ENCODE measurements at places on chromosomes 3 and 15.

DNA sequence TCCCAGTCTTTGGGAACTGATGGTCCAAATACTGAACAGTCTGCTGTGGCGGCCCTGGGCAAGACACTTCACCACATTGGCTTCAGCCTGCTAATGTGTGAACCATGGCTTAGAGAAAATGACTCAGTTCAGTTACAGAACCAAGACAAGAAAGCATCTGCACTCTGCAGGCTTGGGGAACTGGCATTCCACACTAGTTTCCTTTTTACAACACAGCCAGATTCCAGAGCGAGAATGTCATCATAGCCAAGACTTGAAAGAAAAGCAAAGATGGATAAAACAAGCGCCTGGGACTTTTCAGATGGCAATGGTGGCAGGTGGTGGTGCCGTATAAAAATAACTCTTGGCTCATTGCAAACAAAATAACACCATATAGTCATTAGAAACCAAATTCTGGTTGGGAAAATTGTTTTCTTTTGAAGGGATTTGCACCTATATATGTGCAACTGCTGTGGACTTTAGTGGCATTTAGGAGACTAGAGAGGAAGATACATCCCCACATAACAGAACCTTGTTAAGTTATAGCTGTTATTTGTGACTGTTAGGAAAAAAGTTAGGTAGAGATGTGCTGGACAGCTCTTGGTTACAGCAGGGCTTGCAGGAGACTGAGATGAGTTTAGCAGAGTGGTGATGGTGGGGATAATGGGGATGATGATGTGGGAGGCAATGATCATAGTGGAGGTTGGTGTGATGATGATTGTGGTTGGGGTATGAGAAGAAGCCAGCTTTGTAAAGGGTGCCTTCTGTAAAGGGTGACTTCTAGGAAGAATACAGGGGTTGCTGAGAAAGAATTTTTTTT lies 273.6 kb downstream of the THRB start:
- peak; percentile 82 for DNase-seq

DNA sequence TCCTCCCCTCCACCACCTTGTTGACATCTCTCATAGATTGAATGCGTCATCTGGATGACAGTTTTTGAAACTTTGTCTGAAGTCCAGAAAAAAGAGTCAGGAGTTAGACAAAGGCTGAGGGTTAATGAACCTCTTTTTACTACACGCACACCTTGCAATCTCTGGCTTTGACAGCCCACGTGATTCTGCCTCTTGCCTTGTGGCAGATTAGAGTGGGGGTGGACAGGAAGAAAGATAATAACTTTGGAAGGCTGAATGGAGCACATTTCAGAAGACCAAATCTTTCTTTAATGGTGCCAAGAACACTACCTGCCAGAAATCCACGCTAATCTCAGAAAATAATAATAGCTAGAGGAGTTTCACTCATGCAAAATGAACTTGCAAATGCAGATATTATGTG lies 327.9 kb upstream of the TRIM42 start:
- no peak for DNase-seq

DNA sequence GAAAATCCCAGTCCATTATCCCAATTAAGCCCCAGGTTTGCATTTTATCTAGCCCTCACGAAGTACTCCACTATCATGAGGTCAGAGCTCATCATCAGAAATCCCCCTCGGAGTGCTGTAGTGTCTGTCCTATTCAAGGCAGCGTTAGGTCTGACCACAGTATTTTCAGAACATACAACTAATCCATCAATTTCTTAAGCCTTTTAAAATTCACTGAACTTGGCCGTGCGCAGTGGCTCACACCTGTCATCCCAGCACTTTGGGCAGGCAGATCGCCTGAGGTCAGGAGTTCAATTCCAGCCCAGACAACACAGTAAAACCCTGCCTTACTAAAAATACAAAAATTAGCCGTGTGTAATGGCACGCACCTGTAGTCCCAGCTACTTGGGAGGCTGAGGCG lies 11.9 kb downstream of the VGLL4 start:
- no peak for DNase-seq

GRCh38 chr3:41726891-41727290 lies 235.0 kb downstream of the ULK4 start:
- peak; percentile 12 for DNase-seq

DNA sequence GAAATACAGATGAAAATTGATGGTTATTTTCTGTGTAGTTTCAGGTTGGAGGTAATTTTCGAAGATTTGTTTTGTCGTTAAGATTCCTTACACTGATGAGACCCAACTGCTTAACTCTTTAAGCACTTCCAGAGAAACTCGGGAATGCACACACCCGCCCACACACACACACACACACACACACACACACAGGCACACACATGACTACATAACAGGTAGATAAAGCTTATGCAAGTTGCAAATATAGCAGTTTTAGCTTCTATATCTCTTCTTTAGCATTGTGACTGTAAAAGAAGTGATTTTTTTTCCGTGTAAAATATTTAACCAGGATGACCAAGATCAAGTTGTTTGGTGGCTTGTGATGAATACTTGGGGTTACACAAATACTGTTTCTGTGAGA lies 294.9 kb upstream of the NR2F2 start:
- DNase-seq: no peak

DNA sequence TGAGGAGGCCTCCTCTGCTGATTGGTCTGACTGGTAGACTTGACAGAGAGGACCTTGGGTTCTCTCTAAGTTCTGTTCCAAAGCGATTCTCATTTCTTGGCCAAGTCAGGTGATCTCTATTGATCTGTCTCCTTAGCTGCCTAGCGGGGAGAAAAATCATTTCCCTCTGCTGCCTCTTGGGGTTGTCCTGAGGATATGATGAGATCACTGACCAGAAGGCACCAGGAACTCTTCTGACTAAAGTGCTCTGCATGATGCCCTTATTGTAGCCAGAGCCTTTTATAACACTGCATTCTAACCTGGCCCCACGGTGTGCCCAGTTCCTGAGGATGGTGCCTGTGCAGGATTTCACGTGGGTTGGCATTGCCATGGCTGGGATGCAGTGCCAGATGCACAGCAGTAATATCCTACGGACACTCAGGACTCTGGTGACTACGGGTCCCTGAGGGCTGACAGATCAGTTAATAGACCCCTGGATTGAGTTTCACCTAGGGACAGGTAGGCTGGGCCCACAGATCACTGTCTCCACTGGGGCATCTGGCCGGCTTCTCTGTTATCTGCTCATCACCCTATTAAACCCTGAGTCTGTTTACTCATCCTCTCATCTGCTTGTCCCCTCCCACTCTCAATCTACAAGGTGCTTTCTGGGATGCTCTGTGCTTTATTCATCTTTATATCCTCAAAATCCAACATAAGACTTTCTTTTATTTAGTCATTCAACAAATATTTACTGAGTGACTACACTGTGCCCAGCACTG lies 3.9 kb upstream of the HEG1 start:
- no peak for DNase-seq

GRCh38 chr3:105828703-105829102 lies 40.1 kb downstream of the CBLB start:
- DNase-seq: no peak

- peak; percentile 21 for DNase-seq
Measured at GRCh38 chr3:87167628-87168456, 59.3 kb upstream of the CHMP2B start.

DNA sequence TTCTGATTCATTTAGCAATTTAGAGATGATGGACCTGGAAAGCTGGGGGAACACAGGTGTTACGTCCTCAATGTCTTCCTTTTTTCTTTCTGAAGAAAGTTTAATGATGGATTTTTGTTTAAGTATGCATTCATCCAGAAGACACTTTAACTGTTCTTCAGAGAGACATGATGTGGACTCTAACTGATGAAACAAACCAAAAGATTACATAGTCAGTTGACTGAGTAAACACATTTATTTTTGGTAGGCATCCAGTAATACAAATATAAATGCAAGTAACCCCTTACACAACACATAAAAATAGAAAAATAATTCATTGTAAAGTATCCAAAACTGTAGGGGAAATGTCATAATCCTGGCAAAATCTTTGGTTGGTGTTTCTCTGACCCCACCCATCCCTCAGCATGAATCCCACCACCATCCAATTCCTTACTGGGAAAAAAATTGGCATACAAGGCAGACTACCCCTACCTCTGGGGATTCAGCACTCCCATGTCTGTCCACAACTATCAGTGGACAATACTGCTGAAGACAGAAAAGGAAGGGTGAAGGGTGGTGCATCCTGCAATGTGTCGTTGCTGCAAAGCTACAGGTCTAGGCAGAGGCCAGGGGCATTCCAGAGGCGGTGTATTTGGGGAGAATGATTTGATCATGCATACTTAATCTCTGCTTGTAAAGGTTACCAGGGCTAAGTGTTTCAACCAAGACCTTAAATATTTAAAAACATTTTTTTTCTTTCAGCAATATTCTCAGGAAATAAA lies 37.4 kb downstream of the THBS1 start:
- no peak for DNase-seq

DNA sequence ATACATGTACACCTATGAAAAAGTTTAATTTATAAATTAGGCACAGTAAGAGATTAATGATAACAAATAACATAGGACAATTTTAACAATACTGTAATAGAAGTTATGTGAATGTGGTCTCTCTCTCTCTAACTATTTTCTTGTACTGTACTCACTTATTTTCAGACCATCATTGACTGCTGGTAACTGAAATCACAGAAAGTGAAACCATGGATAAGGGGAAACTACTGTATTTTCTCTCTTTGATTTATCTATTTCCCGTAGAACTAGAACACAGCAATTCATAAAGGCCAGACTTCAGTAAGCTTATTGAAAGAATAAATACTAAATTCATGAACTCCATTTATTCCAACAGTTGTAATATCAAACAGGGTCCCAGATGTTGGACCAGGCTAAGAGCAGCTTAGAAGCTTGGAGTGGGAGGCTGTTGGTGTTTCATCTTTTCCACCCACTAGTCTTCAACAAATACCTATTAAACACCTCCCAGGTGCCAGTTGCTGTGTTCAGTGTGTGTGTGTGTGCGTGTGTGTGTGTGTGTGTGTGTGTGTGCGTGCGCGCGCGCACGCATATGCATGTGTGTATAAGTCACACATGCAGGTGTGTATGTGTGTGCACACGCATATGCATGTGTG lies 235.4 kb downstream of the FOXP1 start:
- no peak for DNase-seq

DNA sequence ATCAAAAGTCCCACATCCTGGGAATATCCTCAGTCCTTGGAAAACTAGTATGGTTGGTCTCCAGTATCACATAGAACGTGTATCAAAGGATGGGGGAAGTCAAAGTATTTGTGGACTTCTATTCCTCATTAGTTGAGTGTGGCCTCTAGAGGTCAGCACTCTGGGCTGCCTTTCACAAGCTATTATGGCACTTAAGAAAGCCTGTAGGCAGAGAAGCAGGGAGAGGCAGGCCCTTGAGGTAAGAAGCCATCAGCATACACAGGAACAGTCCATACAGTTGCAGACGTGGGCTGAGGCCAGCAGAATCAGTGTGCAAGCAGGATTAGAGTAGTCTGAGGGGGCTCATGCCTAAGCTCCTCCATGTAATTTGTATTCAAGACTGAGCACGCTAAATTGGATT lies 341.7 kb downstream of the CLSTN2 start:
- DNase-seq: no peak

- no peak for DNase-seq
Measured at GRCh38 chr15:101173233-101174119, 78.4 kb downstream of the CHSY1 start.
